Mucosa of gallbladder (tissue), 1 donor: ENCODE measurements at places on chromosomes 7 and 10.

GRCh38 chr10:50618624-50619023, 5.1 kb downstream of the SGMS1 start:
- DNase-seq: no peak

GRCh38 chr10:94439275-94439861, 37.0 kb downstream of the TBC1D12 start:
- DNase-seq: no peak

DNA sequence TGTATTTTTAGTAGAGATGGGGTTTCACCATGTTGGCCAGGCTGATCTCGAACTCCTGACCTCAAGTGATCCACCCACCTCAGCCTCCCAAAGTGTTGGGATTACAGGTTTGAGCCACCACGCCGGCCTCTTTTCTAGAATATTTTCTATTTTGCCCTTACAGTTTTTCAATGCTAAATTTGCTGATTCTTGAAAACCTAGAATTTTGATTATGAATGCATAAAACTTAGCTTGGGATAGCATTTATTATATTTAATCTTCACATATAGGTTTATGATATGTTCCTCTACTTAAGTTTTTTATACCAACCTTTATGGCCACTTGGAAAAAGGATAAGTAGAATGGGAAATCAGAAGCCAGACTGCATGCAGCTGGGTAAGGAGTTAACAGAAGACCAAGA, 2.1 kb downstream of the TMEM60 start:
- no peak for DNase-seq

DNA sequence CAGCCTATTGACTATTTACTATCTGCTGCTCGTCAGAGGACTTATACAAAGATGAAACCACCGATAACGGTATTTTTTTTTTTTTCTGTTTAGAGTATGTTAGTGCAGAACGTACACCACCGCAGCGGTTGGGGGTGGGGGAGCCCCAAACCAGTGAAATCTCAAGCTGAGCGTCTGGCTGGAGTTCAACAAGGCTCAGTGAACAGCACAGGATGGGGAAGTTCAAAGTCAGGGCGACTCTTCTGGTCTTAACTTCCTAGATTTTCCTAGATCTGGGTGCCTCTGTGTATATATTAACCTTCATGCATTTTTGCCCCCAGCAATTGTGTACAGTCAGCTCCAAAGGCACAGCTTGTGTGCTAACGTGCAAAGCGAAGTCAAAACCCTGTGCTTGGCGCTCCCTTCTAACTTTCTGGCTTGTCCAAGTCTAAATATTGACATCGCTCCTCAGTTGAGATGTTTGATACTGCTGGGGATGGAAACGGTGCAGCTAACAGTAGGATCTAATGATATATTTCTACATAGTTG, 1.1 kb downstream of the RHOBTB1 start:
- peak; percentile 47 for DNase-seq

DNA sequence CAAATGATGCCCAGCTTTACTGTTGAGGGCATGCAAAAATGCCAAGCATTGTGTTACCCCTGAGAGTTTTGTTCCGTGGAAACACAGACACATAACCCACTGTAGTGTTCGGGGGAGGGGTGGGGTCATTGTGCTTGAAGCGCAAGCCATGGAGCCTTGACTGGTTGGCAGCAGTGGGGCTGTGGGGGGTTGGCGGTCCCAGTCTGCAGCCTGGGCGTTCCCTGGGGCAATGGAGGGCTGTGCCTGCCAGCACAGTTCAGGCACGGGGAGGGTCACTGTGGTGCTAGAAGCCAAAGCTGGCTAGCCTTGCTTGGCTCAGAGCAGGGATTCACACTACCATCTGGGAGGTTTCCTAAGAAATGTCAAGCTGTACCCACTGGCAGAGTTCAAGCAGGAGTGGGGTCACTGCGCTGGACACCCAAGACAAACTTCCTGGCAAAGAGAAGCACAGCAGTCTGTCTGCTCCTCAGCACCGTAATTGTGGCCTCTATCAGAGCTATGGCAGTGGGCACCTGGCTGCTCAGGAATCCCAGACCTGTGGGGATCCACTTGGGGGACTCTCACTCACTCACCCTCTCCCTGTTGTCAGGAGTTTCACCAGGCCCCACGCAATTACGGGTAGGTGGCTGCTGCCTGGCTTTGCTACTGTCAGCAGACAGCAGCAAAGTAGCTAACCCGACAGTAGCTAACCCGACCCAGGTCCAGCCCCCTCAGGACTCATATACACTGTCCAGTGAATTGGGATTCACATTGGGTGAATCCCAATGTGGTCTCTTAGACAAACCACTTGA, 292.4 kb downstream of the ZWINT start:
- DNase-seq: no peak
